ENCODE measurements at places on chromosomes 16 and 17.

GRCh38 chr17:12510535-12510934 lies 155.2 kb upstream of the MYOCD start:
- DNase-seq: no peak

DNA sequence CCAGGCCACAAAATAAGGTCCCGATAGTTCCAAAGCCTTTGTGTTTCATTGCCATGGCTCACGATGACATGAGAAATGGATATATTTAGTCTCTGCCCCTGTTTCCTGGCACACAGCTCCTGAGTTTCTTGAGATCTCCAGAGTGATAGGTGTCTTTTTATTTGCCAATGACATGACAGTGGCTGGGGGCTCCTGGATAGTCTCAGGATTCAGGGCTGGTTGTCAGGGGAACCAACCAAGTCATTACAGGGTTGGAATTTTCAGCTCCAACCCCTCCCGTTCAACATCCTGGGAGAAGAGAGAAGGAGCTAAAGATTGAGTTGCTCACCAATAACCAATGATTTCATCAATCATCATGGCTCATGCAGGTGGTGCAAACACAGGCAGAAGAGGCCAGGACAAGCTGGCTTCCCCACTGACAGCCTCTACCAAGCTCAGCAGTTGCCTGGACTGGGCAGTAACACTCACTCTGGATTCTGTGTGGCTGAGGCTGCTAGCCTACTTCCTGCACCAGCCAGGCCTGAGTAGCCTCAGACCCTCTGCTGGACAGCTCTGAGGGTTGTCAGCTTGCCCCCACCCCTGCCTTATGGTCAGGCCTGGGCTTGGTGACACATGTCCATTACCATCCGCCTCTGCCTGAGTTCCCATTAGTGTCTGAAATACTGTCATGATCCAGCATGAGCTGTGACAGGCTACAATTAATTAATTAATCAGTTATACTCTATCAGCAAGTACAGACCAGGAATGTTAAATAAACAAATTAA lies 534.4 kb upstream of the CDH5 start:
- no peak for DNase-seq

DNA sequence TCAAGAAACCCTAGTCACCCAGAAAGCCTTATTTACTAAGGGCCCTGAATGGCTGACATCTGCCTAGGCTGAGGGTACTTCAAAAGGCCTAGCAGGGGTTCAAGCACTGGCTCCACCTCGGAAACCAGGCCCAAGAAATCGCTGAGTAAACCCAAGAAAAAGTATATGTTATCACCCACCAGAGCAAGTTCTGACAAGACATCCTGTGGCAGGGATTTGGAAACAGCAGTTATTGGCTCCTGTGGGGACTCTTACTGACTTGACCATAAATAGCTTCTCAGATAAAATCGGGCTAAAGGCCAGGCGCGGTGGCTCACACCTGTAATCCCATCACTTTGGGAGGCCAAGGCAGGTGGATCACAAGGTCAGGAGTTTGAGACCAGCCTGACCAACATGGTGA lies 12.2 kb downstream of the ATP6V0D1 start:
- DNase-seq: no peak

DNA sequence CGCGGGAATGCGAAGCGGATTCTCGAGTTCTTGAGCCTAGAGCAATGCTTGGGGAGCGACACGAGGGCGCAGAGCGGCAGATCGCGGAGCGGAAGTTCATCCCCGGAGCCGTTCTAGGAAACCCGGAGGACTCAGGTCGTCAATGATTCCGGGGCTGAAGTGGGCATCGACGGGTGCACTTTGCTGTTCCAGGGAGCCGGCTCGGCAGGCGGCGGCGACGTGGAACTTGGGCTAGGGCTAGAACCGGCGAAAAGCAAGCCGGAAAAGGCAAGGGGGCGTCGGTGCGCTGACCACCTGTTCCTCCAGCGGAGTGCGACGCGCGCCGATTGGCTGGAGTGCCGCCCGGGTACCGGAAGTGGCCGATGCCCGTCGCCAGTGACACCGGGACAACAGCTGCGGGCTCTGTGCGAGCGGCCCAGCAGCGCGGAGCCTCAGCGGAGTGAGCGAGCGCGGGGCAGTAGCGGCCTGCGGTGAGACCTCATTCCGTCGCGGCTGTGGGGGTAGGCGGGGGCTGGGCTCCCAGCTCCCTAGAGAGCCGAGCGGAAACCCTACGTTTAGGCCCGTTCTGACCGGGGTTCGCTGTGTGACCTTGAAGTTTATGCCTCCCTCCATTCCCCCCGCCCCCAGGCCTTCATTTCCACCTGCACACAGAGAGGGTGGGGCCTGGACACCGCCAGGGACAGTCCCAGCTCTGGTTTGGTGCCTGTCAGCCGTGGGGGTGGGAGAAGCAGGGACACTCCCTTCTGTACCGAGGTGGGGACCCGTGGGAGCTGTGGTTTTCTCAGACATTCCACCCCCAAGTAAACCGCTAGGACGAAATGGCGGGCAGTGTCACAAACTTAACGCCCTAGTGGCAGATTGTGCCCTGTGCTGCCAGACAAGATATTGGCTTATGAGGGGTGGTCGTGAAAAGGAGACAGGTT lies at the start of gene ZFP3:
TSS of gene ZFP3 (plus strand) at position 362 of the 923 bp plus-strand sequence. CDS start 13,038 bp downstream, outside the sequence.
- peak; percentile 95 for DNase-seq

- DNase-seq: no peak
Measured at GRCh38 chr16:20409398-20410120, at the start of gene ACSM5. ACSM5 (plus strand) TSS chr16:20409534; CDS start chr16:20411485, 1,951 bp downstream.

GRCh38 chr16:11105038-11105903 lies 150.7 kb downstream of the SOCS1 start:
- DNase-seq: no peak

DNA sequence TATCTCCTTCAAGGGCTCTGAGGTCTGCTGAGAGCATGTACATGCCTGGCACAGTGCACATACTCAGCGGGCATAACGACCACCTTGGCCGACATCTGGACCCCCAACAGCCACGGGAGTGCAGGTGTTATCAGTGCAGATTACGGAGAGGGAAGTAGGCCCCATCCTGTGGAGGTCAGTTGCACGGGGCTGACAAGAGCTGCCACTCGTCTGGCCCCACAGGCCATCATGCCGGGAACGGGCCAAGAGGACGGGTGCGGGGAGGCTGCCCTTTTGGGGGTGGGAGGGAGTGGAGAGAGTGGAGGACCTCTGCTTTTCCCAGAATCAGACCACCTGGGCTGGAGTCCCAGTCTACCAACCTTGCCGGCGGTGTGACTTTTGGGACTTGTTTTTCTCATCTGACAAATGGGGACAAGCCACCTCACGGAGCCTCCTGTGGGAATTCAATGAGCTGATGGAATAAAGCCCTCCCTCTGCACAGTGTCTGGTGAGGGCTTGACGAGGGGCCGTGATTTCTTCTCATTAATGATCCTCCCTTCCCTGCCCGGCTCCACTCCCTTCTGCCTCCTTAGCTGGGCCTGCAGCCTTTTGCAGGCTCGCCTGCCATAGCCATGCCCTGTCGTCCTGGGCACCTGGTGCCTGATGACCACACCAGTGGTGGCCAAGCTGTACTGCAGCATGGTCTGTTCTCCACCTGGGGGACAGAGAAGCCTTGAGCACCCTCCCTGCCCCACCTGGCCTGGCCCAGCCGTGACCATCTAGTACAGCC lies 4.6 kb downstream of the PRSS33 start:
- DNase-seq: peak; percentile 77

GRCh38 chr17:68231541-68231940 lies 16.3 kb upstream of the AMZ2 start:
- DNase-seq: no peak

- no peak for DNase-seq
Measured at GRCh38 chr16:586047-586644, 3.7 kb upstream of the RAB40C start.

GRCh38 chr17:74070998-74071679 lies 132.3 kb upstream of the RPL38 start:
- no peak for DNase-seq

DNA sequence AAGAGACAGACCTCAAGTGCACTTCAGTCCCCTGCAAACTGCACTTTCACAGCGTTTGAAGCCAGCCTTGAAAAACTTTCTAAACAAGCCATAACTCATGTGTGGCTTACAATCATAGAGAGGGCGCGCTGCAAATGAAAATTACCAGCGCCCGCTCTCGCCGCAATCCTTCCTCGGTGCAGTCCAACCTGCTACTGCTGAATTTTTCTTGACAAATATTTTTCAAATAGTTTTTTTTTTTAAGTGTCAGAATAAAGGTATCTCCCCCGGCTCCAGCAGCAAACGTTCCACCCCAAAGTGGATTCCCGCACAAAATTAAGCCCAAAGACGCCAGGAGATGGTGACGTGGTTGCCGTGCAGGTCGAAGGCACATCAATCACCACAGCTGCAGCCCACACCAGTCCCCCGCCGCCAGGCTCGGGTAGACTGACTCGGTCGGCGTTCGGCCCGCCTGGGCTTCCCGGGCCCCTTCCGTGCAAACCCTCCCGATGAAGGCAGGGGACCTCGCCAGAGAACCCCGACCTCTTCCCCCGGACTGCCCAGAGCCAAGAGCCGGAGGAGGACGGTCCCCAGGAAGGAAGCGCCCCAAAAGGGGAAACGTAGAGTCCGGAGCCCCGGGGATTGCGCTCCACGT lies 630 bp downstream of the GRB2 start:
- DNase-seq: peak; percentile 89
